ENCODE measurements at places on chromosomes 2 and 18.

DNA sequence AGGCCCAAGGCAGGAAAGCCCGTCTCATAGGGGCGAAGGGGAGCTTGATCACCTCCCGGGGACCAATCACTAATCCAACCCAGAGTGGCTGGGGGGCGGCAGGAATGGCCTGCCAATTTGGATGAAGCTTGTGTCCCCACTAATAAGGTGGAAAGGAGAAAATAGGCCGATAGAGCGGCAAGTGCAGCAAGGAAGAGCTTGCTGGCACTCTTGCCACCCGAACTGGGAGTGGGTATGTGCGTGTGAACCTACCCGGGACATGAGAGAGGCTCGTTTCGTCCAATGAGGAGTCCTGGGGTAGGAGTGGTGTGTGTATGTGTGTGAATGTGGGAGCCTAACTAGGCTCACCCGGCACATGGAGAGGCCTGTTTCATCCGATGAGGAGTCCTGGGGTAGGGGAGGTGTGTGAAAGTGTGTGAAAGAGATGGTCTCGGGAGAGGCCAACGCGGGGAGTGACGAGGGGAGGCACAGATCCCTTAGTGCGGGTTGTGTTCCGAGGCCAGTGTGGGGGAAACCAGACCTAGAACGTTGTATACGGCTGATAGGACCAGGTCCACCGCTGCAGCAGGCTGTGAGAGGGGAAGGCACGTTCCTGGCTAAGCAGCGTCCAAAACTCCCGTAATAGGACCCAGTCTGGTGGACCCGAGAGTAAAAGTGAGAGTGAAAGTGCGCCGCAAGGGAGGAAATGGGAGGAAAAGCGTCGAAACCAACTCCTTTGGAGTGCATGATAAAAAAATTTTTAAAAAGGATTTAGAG lies 47.1 kb upstream of the SELENOI start:
- DNase-seq: no peak

DNA sequence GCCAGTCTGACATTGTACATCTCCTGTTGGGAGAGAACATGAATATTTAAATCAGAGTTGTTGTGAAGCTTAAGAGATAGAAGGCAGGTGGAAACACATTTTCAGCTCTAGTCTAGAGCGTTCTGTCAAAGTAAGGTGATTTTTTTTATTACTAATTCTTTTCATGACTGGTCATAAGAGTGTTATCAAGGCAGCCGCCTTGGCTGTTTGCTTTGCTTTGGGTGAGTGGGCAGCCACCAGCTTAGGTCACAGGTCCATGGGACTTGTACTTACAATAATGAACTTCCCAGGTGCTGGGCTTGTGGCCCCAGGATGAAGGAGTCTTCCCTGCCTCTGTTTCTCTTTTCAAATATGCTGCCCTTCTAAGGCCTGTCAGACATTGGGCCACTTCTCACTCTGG lies 256.3 kb downstream of the SRBD1 start:
- DNase-seq: no peak

GRCh38 chr2:323035-323434 lies 35.1 kb upstream of the ALKAL2 start:
- DNase-seq: no peak

DNA sequence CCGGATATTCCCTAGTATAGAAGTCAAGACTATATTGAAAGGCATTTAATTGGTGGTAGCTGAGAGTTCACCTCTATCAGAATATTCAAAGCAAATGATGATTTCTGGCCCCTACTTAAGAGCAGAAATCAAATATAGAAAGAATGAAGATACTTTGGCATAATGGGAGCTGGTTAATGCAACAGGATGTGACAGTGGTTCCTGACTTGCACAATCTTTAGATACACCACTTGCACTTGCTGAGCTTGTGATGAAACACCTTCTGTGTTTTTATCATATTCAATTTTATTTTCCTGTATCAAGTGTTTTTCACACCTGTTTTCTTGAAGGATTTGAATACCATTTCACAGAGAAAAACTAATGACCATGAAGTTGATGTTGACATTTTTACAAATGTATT lies 124.1 kb upstream of the CDH19 start:
- DNase-seq: no peak

- no peak for DNase-seq
These were observed 164.3 kb downstream of the LTBP1 start for GRCh38 chr2:33111002-33111446.

GRCh38 chr2:53985646-53986045 lies 14.9 kb upstream of the PSME4 start:
- DNase-seq: no peak

DNA sequence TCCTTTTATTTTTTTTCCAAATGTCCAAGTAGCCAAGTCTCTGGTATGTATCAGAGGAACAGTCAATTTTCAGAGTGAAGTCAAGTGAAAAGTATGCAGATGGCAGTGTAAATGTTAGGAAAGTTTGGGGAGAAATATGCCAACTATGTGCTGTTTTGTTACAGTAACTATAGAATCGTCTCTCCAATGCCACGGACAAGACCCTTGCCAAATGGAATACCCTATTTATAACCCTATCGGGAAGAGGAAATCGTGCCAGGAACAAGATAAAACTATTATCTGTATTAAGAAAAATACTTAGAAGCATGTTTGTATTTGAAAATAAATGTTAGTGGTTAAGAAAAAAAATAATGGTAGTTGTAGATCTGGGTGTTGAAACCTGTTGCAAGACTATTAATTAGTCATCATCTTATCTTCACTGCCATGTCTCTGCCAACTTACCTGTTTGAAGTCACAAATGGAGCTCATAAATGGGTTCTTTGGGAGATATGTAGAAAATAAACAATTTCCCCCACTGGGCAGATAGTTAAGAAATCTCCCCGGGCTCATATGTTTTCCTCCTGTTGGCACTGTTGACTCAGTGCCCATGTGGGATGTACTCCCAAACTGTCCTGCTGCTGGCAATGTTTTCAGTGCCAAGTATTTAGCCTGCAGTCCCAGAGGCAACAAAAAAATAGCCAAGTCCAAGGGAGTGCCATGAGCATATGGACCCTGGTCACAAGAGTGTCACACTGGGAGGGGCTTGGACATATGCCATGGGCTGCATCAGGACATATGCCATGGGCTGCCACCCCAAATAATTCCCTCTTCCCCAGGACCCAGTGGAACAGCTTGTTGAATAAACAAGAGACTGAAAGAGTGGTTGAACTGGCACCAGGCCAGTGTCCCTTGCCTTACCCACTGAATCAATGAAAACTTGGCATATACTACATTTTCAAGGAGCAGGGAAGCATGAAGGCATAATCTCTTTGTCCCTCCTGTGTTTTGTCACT lies 366.9 kb downstream of the OSR1 start:
- no peak for DNase-seq

GRCh38 chr2:170845343-170845742 lies 28.7 kb downstream of the GAD1 start:
- no peak for DNase-seq

- DNase-seq: no peak
These were observed 23.4 kb downstream of the EIF4E2 start for GRCh38 chr2:232573771-232574435.

DNA sequence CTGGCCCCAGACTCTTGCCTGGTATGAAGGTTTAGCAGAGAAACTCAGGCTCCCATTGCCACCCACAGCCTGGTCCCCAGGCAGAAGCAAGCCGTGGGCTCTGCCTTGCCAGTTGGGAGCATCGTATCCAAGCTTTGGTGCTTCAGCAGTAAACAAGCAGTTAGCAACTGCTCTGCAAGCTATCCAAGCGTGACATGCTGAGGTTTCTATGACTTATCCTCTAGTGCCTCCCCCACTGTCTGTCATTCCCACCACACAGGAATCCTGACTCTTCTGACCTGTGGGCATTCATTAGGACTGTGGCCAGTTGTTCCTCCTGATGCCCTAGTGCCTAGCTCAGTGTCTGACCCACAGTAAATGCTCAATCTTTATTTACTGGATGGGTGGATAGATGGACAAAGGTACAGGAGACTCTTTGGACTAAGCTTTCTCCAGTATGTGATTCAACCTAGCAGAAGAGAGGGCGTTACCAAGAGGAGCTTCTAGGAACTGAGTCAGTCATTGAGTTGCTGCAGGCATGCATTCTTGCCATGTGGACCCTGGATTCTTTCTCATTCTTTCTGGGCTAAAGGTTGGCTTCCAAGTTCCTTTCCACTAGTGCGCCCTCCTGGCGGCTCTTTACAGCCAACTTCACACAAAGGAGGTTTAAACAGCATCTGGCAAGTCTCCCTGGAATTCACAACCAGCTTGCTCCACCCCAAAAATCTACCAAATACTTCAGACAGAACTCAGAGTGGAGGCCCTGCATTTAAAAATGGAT lies 40.6 kb upstream of the MRPL19 start:
- no peak for DNase-seq

DNA sequence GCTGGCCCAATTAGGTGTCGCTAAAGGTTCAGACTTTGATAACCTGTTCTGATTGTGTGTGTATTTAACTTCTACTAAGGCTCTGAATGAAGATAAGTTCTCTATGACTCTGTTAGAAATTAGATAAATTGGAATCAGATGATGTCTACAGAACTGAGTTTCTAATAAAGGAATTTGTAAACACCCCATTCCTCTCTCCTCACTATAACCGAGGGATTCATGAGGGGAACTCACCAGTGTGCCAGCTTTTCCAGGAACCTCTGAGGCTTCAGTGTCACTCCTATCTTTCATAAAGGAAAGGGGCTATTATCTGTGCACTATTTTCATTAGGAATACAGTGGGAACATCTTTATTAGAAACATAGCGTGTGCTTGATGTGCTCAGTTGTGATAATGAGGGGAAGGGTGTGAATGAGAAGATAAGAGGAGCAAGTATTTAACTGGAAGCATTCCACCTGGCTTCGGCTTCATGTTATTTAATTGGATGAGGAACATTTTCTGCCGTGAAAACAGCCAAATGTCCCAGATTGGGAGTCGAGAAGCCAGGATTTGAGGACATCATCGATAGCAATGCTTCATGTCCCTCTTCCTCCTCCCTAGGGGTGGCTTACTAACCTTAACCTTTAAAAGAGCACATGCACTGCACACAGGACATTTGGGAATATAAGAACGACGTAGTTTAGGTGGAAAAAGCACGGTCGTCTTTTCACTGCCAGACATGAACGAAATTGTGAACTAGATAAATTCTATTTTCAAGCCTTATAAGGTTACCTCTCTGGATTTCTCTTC lies 84.8 kb upstream of the TCF4 start:
- no peak for DNase-seq

DNA sequence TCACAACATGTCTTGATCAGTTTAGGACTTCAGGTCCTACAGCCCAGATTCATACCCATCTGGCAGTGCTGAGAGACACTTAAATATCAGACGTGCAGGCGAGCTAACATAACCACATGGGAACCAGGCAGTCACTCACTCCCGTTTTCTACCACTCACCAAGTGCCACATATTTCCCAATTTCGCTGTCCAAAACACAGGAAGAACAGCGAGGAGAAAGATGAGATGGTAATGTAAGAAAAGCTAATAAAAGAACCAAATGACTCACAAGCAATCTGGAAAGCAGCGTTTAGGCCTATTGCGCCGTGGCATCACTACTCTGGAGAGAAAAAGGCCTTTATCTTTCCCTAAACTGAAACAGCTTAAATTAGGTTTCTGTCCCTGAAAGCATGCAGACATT lies 647.8 kb upstream of the SLC39A10 start:
- DNase-seq: no peak

- DNase-seq: no peak
These were observed 31.4 kb downstream of the KCTD1 start for GRCh38 chr18:26516964-26517363.

DNA sequence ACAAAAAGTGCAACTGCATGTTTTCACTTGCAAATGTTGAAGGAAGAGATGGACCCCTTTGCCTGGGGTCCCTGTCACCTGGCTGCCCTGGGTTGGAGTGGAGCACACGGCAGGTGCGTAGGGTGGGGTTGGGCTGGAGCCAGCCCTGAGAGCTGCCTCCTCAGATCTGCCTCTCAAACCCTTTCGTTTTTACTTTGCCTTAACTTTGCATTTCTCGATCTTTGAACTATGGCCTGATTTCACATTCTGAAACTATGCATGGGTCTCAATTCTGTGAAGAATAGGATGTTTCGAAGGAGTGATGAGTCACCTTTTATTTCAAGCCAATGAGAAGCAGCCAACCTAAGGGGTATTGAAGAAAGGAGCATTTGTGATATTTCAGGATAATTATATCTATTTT lies 132.8 kb downstream of the ACOXL start:
- DNase-seq: no peak

DNA sequence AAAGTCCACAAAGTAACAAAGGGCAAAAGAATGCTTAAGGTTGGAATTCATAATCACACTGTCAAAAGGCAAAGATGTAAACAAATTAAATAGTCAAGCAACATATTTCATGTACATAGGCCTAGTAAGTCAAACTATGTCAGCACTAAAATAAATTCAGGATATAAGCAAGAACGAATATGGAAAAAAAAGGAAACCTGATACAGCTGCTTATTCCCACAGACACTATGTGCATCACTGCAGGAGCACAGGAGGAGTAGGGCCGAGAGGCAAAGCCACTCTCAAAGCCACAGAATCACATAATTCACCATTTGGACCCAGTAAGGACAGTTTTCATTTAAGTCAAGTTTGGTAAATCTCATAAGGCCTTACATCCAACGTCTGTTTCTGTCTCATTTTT lies 116.6 kb downstream of the SATB2 start:
- DNase-seq: no peak

Measured in effector CD4-positive, alpha-beta T cell (primary cell).